Activated T-helper 1 cell treated with anti-CD3 and anti-CD28 coated beads, Interleukin-2, amount 50 U/mL, for 16 hours (primary cell): ENCODE measurements at places on chromosomes 16 and 17.

GRCh38 chr17:427327-427726 is 74.7 kb upstream of the RPH3AL start:
- no peak for DNase-seq

- DNase-seq: no peak
These were observed 100.9 kb downstream of the VPS53 start for GRCh38 chr17:613725-614124.

- no peak for DNase-seq
These were observed 3.8 kb downstream of the TTYH2 start for GRCh38 chr17:74217037-74217730.

GRCh38 chr16:75317532-75317931 is 66.1 kb upstream of the BCAR1 start:
- no peak for DNase-seq

DNA sequence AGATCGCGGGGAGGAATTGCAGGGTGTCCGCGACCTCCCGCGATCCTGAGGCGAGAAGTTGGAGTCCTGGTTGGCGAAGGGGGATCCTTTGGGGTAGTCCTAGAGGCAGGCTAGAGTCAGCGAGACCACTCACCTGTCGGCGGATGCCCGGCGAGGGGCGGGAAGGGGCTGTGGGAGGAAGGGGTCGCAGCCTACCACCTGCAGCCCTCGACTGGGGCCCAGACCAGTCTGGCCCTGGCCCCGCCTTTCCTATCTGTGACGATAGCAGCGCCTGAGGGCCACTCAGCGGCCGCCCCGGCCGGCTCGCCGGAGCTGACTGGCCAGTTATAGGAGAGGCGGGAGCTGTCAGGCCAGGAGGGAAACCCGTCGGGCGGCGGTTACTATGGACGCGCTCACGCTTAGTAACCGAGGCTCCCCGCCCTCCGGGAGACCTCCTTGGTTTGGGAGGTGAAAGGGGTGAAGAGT is at the start of gene TEKT3:
TEKT3 (minus strand) TSS at position 213 of the 465 bp plus-strand sequence. CDS start 10,012 bp downstream, outside the sequence.
- DNase-seq: no peak

- no peak for DNase-seq
These were observed 2.0 kb downstream of the PTX4 start for GRCh38 chr16:1486551-1487390.

DNA sequence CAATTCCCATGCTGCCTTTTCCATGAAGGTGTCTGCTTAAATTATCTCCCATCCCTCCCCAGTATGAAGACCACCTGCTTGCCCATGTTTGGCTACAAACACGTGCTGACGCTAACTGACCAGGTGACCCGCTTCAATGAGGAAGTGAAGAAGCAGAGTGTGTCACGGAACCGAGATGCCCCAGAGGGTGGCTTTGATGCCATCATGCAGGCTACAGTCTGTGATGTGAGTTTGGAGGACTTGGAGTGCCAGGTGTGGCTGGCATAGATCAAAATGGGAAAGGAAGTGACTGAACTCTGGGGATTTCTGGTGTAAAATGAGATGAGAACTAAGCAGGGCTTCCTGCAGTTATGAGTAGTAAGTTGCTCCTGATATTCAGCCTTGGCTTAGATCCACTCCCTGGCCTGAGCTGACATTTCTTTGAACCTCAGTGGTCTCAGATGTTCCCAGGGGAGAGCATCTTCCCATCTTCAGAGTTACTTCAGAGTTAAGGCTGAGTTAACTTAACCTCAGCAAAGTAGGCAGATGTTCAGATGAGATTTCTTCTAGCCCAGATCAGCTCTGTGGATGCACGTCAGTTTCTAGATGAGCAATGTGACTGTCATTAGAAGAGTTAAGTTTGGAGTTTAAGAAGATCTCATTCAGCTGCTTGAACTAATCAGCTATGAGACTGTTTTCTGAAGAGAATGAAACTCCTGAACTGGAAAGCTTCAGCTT is 32.7 kb downstream of the ITGB3 start:
- no peak for DNase-seq
